Adipocyte (in vitro differentiated cells): ENCODE measurements at places on chromosomes 1 and 21.

DNA sequence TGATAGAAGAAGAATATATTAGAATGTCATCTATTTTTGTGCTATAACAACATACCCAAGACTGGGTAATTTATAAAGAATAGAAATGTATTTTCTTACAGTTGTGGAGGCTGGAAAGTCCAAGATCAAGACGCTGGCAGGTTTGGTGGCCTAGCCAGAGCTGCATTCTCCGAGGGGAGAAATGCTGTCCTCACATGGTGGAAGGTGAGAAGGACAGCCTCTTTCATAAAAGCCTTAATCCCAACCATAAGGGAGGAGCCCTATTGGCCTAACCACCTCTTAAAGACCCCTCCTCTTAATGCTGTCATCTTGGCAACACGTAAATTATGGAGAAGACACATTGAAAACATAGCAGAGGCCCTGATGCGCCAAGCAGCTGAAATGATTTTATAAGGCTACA is 60.1 kb upstream of the KAZN start:
- DNase-seq, result no peak

- no peak for DNase-seq
These were observed 423.7 kb downstream of the SMYD3 start for GRCh38 chr1:246083416-246083815.

DNA sequence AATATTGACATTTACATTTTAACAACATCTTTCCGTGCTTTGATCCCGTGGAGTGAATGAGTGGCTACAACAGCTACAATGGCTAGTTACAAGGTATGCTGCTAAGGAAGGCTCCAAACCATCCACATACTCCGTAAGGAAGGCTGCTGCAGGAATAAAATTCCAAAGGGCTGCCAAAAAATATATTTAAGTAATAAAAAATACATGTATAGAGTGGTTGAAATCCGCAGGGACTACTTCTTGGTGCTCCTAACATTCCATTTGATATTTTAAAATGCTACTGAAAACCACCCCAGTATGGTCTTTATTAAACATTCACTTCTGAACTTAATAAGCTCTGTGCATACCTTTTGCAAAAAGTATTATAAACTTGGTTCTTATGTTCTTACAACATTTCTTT is 25.3 kb downstream of the TNFSF4 start:
- DNase-seq, result no peak

- DNase-seq, result peak; percentile 60
These were observed 1.5 kb downstream of the RGS2 start for GRCh38 chr1:192810253-192810880.

DNA sequence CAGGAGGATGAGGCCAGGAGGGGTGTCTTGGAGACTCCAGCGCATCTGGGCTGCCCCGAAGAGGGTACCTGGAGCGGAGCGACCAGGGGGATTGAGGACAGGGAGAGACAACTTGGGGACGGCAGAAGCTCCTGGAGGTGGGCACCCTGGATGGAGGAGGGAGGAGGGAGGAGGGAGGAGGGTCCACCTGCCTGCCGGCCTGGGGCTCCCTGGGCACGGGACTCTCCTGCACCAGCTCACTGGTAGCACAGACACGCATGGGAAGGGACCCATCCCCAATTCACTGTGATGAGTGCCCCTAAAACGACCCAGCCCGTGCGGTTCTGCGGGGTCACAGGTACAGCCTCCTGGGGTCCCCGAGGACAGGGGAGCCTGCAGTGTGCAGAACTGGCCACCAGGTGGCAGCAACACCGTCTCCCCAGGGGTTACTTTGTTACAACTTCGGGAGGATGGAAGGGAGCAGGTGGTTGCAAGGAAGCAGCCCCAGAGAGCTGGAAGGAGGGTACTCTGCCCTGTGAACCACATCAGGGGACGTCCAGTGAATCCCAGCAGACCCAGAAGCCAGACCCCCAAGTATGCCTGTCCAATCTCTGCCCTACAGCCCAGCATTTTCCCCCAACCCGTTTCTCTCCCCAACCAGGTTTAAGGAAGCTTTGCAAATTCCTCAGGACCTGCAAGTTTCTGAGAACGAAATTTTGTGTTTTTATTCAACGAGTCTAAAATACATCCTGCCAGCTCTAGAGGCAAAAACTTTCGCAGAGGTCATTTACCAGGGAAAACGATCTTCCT is 482.4 kb downstream of the NPHP4 start:
- peak; percentile 63 for DNase-seq

DNA sequence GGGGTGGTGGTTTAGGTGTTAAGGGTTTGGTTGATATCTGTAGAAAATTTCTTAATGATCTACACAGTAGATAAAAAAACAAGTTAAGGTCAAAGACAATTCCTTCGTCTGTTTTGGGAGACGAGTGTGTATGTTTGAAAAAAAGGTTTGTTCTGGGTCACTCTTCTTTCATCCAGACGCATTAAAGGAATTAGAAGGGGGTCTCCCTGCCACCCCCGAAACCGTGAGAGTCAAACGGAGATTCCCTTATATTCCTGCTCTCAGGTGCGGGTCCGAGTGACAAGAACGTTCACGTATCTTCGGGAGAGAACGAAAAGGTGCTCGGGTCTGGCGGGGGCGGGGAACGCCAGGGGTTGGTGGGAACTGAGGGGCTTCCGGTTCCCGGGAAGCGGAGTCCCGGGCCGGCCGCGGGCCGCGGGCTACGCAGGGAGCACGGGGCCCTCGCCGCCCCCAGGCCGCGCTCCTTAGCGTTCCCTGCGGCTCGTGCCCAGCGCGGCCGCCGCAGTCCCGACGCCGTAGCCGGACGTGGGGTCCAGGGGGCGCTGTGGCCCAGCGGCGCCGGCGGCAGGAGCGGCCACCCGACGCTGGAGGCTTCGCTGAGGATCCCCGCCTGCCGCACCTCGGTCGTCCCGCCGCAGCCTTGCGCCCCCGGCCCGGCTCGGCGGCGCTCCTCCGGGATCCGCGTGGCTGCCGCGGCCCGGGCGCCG is at the start of gene ZFYVE9:
ZFYVE9 (plus strand) TSS at position 577 of the 707 bp plus-strand sequence. CDS start 91,118 bp downstream, outside the sequence.
- DNase-seq, result peak; percentile 94

GRCh38 chr21:36499578-36500471 is 19.9 kb upstream of the CLDN14 start:
- no peak for DNase-seq
